AML-193 (cell line): ENCODE measurements at places on chromosomes 12 and 14.

- no peak for DNase-seq
Observed at GRCh38 chr12:67925077-67925476, 64.2 kb upstream of the IFNG-AS1 start.

GRCh38 chr14:85528897-85529631 lies 880 bp upstream of the FLRT2 start:
- DNase-seq: no peak

- peak; percentile 34 for DNase-seq
Observed at GRCh38 chr12:122523280-122523679, 3.5 kb downstream of the RSRC2 start.

- no peak for DNase-seq
Observed at GRCh38 chr14:92750994-92751400, 2.6 kb upstream of the LGMN start.

DNA sequence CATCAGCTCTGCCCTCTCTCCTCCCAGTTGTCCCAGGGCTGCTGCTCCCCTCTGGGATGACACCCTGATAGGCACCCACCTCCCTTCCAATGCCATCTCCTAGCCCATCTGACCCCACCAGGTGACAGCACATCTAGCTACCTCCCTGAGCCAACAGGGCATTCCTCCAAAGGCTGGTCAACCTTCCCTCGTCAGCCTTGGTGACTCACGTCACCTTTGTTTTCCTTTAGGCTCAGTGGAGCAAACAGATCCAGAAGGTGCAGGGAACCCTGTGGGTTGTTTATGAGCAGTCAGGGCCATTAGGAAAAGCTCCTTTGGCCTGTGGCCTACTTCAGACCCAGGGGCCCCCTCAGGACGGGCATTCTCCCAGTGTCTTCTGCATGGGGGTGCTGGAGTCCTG lies 32.4 kb downstream of the PIGH start:
- DNase-seq: no peak

- DNase-seq: no peak
Observed at GRCh38 chr14:49017447-49017846, 568.7 kb downstream of the RPS29 start.

DNA sequence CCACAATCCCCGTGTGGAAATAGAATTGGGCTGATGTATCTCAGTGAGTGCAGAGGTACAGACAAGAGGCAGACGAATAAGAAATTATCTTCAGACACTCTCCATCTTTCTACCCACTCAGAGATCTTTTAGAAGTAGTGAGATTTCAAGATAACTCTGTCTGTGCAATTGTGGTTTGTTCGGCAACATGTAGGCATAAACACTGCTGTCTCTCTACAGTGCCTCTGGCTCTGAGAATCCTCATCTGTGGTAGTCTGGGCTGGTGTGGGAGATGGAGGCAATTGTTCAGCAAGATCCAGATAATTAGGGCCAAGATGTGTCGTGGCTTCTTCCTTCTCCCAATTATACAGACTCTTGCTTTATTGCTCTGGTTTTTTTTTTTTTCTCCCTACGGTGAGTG lies 3.1 kb downstream of the HOXC13 start:
- no peak for DNase-seq

- no peak for DNase-seq
Observed at GRCh38 chr12:2264651-2265232, 212.0 kb downstream of the CACNA1C start.

DNA sequence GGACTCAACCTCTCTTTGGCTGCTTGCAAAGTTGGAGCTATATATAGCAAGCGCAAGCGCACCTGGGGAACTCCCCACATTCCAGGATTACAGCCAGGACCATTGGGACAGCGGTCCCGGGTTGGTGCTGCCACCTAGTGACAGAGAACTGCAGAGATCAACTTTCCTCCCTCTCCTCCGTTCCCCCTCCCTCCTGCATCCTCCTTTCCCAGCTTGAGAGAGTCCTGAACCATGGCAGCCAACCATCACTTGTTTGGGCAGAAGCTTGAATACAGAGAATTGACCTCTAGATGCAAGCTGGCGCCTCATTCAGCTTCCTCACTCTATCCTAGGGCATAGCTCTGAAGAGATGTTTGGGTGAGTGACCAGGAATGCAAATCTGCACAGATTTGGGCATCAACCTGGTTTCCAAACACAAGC lies 17.4 kb upstream of the FLVCR2 start:
- peak; percentile 50 for DNase-seq

- DNase-seq: no peak
Observed at GRCh38 chr12:121391619-121392324, 8.1 kb upstream of the RNF34 start.

GRCh38 chr14:81416981-81417380 lies 16.9 kb upstream of the STON2 start:
- no peak for DNase-seq

DNA sequence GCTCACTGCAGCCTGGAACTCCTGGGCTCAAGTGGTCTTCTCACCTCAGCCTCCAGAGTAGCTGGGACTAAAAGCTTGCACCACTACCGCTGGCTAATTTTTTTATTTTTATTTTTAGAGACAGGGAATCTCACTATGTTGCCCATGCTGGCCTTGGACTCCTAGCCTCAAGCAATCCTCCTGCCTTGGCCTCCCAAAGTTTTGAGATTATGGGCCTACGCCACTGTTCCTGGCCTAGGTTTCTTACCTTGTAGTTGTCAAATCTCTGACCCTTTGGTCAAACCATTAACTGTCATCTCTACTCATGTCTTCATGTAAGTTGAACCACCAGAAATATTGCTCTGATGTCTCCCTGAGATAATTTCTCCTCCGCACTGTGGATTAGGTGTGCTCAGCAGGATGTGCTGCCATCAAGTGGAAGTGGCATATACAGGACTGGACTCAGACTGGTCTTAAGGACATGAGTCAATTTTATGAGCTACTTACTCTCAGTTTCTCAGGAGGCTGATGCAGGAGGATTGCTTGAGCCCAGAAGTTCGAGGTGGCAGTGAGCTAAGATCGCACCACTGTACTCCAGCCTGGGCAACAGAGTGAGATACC lies 28.5 kb downstream of the ACTR6 start:
- peak; percentile 21 for DNase-seq

- DNase-seq: no peak
Observed at GRCh38 chr12:132675757-132676432, 11.2 kb downstream of the POLE start.

- no peak for DNase-seq
Observed at GRCh38 chr14:95533822-95534221, 1.0 kb upstream of the GLRX5 start.

DNA sequence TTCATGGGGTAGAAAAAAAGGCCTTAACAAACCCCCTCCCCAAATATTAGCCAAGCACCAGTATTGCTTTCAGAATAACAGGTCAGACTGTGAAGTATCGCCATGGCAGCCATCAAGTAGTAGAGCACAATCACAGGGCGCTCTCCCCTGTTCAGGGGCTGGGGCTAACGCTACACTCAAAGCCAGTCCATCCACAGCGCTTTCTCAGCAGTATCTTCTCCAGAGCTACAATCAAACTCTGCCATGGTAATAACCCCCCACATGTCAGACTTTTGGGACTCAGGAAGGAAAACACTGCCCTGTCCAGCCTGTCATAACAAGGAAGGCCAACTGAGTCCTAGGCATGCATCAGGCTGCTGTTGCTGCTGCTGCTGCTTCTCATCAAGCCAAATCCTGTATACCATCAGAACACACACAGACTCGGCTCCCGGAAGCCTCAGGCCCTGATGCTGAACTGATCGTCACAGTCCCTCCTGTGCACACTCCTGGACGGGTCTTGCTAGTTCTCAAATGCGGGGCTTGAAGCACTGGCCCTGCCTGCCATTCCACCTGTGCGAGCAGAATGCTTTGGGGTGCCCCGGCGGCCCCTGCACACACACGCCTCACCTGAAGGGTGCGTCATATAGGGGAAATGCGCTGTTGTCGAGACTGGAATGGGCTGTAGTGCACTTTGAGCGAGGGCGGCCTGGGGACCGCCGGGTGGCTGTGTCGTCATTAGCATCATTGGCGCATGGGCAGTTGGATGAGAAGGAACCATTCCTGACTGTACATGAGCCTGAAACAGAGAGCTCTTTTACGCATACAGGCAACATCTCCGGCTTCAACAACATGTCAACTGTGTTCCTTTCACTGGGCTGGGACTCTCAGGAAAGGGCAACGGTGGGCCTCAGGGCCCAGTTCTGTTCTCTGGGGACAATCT lies 47.6 kb downstream of the SH2B3 start:
- DNase-seq: no peak

- DNase-seq: peak; percentile 31
Observed at GRCh38 chr12:68538726-68539614, 71.7 kb upstream of the RAP1B start.

GRCh38 chr14:22185191-22185590 lies 403.8 kb downstream of the DAD1 start:
- DNase-seq: no peak

DNA sequence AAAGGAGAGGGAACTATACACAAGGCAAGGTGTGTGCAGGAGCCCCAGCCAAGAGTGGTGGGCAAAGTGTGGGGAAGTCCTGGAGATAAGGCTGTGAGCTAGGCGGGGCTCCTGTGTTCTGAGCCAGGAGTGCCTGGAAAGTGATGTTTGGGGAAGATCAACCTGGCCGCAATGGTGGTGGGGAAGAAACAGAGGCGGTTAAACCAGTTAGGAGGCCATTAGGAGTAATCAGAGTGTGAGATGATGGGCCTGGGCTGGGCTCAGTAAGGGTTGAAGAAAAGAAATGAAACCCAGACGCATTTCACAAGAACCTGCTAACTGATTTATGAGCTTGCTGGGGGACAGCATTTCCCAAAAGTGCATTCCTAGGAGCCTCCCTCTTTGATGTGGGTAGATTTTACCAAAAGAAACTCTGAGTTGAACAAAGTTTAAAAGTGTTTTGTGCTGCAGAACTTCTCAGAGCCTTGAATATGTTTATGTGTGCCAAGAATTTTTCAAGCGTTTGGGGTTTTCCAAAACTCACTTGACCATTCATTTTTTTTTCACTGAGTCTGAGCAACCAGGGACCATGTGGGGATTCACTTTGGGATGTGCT lies 34.2 kb upstream of the LRP1-AS start:
- no peak for DNase-seq

DNA sequence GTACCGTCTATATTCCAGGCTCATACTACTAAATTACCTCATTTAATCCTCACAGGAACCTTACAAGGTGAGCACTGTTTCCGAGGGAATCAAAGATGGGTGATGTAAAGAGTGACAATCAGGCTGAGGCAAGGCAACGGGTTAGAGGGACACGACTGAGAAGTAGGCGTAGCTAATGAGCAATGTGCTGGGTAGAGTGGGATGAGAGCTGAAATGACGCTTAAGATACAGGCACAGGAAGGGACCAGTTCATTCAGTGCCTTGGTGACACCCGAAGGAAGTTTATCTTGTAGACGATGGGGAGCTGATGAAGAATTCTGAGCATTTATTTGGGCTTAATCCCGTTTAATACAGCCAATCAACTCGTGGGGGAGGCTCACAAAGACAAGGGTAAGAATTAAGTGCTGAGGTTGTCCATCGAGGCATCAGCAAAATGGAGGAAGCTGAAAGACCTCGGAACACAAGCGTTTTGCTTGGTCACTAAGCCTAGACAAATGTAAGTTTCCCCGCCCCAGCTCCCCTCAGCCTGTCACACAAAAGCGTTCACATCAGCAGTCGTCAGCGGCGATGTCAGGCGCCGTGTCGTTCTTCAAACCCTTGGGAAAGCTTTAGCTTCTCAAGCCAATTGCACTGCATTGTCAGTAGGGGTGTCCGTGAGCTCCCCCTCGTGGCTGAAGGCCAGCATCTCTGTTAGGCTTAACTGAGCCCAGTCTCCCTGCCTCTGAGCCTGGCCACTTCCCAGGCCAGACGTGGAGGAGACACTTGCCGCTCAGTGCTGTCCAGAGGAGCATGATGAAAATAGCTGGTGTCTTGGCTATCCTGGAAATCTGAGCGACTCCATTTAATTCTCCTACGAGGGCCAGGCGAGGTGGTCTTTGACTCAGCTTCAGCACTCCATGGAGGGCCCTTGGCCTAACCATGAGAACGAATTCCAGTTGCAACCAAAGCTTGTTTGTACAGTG lies 288.5 kb upstream of the G2E3 start:
- peak; percentile 35 for DNase-seq

DNA sequence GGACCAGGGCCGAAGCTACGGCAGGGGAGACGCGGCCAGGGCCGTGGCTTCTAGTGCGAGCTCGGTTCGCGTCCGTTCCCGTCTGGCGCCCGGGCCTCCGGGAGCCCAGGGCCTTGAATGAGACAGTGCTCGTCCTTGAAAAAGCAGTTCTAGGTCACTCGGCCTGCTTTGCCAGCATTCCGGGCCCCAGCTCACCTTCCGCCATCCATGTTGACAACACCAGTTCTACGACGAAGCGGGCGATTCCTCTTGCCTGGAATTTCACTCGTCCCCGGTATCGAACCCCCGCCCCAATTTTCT lies 4.5 kb downstream of the OR10AD1 start:
- no peak for DNase-seq

- no peak for DNase-seq
Observed at GRCh38 chr14:51333299-51333698, 93.3 kb downstream of the TMX1 start.

DNA sequence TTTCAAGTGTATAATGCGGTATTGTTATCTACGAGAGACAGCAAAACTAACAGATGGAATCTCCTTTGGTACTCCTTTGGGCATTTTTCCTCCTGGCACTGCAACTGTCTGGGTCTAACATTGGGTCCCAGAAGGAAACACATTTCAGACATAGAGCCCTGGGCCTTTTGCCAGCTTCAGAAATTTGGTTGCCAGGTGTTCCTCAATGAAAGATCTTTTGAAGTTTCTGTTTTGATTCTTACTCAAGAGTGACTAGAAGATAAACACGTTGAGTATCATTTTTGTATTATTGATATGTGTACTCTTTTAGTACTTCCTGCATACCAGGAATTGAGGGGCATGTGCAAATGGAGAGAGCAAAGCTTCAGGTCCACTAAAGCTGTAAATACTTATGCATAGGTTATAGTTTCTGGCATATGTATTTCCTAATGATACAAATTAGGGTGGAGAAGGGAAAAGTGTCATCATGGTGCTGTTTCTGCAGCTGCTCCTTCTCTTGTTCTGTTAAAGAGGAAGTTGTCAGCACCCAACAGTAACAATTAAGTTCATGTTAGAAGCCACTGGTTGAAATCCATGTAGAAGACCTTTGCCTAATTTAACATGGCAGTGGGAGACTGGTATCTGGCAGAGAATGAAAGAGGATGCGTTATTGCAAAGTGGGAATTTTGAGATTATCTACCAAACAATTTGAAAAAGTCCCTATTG lies 53.5 kb downstream of the SLC38A6 start:
- DNase-seq: peak; percentile 60
